ENCODE measurements at places on chromosomes 3 and 15. TPM values are rescaled to one million over a fixed set of nuclear protein-coding genes. Genes with fewer than 3 reads are reported as not detected.

GRCh38 chr3:111956449-111956848 is 22.4 kb upstream of the ABHD10 start:
- DNase-seq: no peak

DNA sequence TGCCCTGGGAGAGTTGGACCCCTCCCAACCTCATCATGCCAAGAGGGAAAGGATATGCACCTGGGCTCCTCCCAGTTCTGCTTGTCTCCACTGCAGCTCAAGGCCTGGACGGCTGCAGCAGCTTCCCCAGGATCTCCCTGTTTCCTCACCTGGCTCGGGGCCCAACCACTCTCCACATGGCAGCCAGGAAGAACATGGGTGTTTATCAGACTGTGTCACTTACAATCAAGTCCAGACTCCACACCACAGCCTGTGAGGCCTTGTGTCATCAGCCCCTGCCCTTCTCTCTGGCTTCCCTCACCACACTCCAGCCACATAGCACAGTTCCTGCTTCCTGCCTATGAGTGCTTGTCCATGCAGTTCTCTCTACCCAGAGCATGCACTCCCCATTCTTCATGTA is 534.4 kb downstream of the EPHB1 start:
- DNase-seq: no peak

- no peak for DNase-seq
These were observed 190.9 kb downstream of the SLC9A9 start for GRCh38 chr3:143657391-143657790.

DNA sequence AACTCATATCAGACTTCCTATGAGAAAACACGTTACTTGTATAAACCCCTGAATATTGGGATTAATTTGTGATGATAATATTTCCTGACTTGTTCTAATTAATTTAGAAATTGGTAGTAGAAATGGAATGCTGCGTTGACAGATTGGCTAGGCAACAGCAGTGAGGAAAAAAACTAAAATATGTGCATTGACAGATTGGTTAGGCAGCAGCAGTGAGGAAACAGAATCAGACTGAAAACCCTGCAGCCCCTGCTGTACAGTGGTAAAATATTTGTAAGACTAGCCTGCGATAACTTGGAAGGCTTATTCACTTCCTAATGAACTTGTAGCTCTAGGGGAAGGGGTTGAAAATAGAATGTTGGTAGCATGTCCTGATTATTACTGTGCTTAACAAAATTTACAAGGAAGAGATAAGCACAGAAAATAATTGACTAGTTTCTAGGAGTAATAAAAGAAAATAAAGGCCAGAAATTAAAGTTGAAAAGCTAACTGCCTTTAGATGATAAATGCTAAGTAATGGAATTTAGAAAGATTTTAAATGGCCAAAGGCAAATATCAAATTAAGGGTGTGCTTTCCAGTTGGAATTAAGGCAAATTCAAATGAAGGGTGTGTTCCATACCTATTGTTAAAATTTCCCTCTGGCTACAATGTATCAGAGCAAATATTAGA is 29.9 kb upstream of the IL16 start:
- DNase-seq: no peak

DNA sequence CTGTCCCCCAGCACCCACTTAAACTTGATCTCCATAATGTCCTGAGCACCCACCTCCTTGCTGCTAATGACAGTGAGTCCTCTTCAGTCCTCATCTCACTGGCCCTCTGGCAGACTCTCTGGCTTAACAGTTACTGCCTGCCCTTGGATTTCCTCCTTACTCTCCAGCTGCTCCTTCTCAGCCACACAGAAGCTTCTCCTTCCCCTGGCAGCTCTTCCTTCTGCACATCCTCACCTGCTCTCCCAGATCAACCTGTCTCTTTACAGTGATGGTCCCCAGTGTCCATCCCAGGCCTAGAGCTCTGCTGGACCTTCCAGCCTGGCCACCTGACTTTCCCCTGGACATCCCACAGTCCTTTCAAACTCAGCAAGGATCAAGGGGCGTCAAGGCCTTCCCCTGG is 47.4 kb upstream of the SMAD3 start:
- no peak for DNase-seq

DNA sequence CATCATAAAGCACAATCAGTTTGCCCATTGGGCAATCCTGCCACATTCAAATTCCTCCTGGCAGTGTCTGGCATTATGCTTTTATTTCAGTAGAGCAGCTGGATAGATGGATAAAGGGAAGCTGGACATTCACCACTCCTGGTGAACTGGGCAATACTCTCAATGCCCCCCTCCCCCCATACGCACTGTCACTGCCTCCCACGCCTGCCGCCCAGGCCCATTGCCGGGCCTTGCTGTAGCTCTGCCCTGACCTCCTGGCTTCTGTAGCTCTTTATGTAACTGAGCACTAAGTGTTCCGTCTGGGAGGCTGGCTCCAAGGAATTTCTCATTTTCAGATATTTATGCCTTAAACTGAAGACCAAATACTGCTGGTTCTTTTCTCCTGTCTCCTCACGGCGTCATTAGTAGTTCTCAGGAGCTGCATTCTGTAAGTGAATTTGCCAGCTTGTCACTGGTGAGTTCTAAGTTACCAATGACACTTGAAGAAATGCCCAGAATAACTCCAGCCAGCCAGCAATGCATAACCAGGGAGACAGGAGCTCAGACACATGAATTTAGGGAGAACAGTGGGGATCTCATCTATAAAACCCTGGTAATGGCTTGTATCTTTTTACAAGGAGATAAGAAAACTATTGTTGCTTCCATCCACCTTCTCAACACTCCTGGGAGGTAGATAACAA is 25.5 kb upstream of the RASGRF1 start:
- no peak for DNase-seq

DNA sequence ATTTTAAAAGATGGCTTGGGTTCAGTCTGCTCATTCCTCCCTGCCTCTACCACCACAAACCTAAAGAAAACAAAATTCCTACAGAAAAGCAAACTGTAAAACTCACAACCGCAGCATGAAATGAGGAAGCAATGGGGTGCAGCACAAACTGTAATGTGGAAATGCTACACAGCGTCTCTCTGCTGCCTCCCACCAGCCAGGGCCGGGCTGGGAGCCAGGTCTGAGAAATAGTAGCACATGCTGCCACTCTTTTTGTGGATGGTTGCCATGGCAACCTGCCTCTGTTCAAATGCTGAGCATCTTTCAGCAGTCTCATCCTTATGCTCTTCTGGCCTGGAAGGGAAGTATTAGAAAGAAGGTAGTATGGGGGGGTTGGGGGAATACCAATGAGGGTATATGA is 55.4 kb downstream of the EOMES start:
- DNase-seq: peak; percentile 40

- no peak for DNase-seq
These were observed 279.6 kb downstream of the SQOR start for GRCh38 chr15:45914425-45914824.

- no peak for DNase-seq
These were observed at the start of gene DLEC1 for GRCh38 chr3:38039101-38039898. Gene DLEC1 (plus strand): TSS chr3:38039208. CDS start chr3:38039226, 18 bp downstream.

- DNase-seq: no peak
These were observed 134.9 kb downstream of the GAP43 start for GRCh38 chr3:115758076-115758763.

- DNase-seq: no peak
These were observed 4.0 kb upstream of the GP9 start for GRCh38 chr3:129056451-129057173.

DNA sequence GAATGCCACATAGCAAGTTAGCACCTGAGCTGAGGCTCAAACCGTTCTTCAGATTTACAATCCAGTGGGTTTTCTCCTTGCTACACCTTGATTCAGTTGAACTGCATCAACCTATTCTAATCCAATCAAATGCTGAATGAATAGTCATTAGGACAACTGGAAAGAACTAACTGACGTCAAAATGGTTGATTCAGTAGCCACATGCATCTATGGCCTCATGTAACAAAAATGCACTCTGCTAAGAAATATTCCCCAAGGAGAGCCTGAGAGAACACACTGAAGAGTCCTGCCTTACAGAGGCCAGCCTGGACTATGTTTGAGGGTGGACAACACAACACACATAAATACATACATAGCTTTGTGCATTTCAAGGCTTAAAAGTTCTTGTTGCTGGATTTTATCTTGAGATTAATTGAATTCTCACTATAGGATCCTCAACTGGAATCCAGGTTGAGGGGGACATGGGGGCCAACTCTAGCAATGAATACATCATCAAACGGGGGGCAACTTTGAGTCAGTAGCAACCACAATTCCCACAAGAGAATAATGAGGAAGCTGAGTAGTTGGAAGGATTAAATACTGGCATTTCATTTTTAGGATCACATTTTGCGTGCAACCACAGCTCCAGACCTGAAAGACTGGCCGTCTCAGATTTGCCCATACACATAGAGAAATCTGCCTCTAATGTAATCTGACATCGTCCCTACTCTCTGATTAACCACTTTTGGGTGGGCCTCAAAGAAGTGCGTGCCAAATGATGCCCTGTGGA is 280.2 kb upstream of the ICE2 start:
- DNase-seq: no peak

GRCh38 chr15:98651581-98652220 is 3.4 kb downstream of the IGF1R start:
- DNase-seq: no peak

DNA sequence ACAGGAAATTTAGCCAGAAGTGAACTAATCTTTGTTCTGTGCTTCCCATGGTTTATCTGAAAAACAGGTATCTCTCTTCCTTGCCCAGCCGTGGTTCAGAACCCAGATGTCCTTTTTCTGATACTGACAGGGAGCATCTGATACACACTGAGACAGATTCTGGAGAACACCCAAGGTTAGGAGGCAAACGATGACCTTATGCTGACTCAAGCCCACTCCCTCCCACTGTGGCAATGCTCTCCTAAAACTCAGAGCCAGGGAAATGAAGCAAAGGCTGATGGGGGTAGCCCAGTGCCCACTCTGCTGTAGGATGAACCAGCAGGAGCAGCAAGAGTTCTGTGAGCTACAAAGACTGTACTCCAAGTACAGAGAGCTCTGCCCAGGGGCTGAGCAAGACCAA is 225.1 kb downstream of the NTRK3 start:
- no peak for DNase-seq

DNA sequence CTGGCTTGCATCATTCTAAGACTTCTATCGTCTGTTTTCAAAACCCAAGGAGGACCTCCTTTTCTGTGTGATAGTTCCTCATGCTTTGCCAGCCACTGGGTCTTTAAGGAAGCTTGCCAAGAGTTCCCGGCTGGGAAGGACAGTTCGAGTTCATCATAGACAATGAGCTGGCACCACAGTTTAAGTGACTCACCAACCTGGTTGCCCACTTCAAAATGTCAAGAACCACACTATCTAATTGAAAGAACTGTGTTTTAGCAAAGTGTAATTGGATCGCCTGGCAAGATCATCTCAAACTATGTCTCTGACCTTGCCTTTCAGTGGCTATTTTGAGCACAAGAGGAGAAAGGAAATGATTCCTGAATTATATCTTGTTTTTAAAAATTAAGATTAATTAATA is 27.9 kb downstream of the SOX2 start:
- no peak for DNase-seq

GRCh38 chr3:45479621-45480035 is 91.3 kb downstream of the LARS2 start:
- DNase-seq: no peak

DNA sequence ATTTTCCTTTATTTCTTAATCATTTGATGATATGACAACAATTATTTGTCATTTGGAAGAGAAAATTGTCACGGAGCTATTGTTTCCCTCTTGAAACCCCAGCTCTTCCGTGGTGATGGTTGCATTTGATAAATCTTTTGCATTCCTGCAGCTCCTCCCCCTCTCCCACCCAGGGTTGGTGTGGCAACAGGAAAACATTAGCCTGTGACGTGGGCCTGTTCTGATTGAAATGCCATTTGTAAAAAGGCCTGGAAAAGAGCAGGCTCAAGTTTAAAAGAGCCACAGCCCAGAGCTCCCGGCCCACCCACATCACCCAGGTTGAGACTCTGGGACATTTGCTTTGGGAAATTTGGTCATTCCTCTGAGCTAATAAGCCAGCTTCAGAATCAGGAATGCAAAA is 282.5 kb downstream of the RPLP1 start:
- DNase-seq: no peak

GRCh38 chr15:45670511-45670910 is 35.7 kb downstream of the SQOR start:
- DNase-seq: no peak

DNA sequence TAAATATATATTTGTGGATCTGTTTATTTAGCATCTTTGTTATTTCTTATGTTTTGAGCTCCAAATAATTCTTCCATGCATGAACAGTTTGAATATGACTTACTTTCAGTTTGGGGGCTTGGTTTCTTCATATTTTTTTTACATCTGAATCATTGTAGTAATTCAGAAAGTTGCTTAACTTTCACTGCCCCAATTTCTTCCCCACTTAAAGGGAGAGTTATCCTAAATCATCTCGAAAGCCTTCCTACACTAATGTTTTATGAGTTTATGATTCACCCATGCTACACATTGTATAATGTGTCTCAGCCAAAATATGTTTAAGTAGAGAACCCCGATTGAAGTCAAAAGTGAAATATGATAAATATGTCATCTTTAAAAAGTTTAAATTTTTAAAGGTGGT is 47.8 kb downstream of the SPRED1 start:
- no peak for DNase-seq

DNA sequence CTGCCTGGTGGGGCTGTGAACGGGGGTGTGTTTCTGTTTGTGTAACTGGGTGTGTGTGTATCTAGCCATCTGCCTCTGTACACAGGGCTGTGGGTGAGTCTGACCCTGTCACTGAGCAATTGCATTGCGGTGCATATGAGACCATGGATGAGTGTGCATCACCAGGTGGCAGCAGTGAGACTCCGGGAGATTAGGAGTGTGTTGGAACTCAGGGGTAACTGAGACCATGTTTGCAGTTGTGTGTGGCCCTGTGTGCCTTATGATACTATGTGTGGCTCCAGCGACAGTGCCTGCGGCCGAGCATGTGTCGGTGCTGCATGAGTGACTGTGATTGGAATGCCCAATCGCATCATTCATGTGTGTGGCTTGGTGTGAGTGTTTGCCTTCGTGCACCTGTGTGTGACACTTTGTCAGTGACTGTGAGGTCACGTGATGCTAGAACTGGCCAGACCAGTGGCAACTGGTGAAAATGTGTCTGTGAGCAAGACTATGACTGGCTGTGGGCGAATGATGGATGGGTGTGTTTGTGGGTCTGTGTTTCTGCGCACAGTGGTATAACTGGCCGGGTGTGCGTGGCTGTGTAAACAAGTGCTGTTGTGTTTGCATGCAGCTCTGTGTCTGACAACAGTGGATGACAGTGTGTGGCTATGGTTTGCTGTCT is 14.0 kb downstream of the VILL start:
- peak; percentile 74 for DNase-seq

GRCh38 chr3:172701751-172702150 is 9.1 kb downstream of the NCEH1 start:
- DNase-seq: no peak

The CHST13 gene
- 0.46 TPM for total RNA-seq

The FAM174B gene
- total RNA-seq: 9.9 TPM

The LSMEM2 gene
- total RNA-seq: not detected

The CHRM5 gene
- total RNA-seq: not detected

The IMPG2 gene
- total RNA-seq: 0.32 TPM

The PEX11A gene
- total RNA-seq: 18.4 TPM

The FBXO45 gene
- 7.1 TPM for total RNA-seq

The SOX14 gene
- not detected for total RNA-seq
